ENCODE measurements at places on chromosomes 1 and 21.

- DNase-seq: no peak
These were observed 556.1 kb downstream of the RWDD3 start for GRCh38 chr1:95790136-95790535.

DNA sequence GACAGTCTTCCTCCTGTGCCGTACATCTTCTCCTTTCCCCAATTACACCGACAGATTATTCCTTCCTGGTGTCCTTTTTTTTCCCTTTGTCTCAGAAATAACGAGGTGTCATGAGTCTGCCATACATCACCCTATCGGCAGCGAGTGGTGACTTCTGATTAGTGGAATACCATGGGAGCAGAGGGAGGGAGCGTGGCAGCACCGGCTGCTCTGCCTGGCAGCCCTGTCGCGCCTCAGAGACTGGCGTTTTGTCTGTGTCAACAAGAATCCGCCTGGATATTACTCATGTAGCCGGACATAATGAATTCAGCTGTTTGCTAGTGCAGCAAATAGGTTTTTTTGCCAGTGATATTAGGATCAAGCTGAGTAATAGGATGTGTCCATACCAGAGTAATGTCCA, 51.8 kb downstream of the UTP25 start:
- DNase-seq: no peak

GRCh38 chr1:160360227-160360695, 6.6 kb upstream of the NHLH1 start:
- no peak for DNase-seq

DNA sequence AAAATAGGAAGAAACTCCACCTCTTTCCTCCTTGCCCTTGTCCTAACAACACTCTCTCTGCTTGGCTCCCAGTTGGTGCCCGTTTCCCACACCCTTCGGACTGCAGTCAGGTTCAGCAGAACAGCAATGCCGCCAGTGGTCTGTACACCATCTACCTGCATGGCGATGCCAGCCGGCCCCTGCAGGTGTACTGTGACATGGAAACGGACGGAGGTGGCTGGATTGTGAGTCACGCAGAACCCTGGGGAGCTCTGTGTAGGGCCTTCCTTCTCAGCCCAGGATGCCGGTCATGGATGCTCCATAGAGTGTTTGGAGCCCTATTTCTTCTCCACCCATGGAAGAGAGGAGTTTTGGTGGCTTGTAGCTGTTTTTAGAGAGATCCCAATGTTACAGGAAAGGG, 60.9 kb downstream of the TNN start:
- DNase-seq: no peak

DNA sequence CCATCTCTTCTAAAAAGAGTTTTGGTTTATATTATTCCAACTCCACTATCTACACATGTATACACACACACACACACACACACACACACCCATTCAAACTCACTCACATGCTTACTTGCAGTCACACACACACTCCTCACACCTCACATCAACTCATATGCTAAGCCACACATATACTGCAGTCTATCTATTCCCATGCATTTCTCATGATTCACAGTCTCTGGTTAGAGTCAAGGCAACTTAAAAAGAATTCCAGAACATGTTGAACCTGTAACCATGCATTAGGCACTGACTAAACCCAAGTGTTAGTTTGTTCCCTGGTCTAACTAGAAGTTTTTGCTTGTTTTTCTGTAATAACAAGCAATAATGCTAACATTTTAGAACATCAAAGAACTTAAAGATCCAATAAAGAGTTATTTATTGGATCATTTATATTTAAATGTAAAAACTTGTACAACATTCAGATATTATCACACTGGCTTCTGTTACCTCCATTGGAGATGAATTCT, 931.1 kb downstream of the PLA2G4A start:
- DNase-seq: peak; percentile 67

- DNase-seq: no peak
These were observed 107.1 kb downstream of the TLR5 start for GRCh38 chr1:223035724-223036478.

DNA sequence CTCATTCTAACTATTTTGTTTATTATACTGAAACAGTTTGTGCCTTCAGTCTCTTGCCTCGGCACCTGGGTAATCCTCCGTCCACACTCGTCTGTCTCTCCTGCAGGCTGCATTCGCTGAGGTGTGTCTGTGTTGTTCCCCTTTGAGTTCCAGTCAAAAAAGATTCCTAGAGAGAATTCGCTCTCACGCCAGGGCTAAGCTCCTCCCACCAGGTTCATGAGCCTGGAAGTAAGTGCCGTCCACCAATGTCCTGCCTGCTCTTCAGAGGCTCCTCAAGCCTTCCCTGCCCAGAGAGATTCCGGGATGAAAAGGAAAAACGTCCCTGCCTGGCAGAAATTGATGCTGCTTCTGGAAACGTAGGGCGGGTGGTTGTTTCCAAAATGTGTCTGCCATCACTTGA, 12.9 kb downstream of the KIAA2013 start:
- DNase-seq: peak; percentile 67

- DNase-seq: no peak
These were observed 109.0 kb downstream of the SIK1 start for GRCh38 chr21:43317959-43318358.
